ENCODE measurements at places on chromosomes 3 and 15.

GRCh38 chr3:144948711-144949110 is 977.1 kb downstream of the DIPK2A start:
- DNase-seq = no peak

- DNase-seq = no peak
Measured at GRCh38 chr15:85406916-85407315, 26.5 kb downstream of the AKAP13 start.

DNA sequence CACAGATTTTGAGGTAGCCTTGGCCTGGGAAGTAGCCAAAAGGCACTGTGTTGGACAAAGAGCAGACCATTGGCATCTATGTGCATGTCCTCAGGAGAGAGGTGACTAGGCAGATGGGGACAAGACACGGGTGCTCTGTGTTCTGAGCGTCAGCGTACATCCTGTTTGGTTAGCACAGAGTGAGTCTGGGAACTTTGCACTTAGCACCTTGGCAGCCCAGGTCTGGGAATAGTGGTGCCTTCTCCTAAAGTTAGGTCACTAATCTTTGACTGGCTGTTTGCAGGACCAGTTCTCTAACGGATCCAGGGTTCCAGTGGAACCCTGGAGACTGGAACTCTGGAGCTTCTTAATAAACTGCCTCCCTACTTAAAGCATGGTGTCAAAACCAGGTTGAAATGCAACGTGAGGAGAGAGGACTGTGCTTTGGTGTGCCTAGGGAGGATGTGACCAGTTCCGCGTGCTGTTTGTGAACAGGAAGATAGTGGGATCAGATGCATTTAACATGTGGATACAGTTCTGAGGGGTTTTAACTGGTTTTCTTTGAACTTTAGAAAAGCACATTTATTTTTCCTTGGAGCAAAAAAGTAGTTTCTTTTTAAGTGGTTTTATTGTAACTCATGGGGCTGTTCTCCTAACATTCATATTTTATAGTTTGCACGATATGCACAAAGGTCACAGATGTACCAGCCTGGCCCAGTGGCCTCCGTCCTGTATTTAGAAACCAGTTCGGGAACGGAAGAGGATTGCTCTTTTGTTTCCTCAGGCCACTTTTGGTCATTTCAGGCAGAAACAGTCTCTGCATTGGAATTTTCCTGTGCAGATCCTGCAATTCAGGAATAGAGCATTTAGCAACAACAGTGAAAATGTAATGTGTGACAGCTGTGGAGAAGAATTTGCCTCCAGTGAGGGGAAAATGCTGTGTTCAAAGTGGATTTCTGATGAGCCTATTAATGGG is 48.8 kb downstream of the ABHD2 start:
- DNase-seq = no peak

- no peak for DNase-seq
Measured at GRCh38 chr15:73914145-73914544, 12.1 kb upstream of the LOXL1 start.

- DNase-seq = no peak
Measured at GRCh38 chr15:63436872-63437375, 55.3 kb upstream of the CA12 start.

DNA sequence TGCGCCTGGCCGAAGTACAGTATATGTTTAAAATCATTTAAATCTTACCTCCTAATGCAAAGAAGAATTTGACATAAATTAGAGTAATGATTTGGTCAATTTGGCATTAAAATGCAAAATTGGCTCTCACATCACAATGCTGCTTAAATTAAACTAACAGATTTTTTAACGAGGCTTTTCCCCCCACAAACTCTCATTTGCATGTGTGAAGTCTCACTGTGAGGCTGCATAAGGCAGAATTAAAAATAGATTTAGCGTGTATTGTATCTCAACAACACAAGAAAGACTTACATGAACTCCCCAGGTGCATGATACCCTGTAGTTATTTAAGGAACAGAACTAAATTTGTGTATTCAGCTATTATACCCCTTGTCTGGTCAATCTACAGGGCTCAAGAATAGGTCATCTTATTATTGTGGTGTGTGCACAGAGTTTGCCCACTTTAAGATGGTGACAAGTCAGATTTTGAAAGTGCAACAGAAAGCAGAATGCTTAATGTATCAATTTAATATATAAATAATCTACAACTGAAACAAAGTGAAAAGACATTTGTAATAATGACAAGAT is 897.9 kb downstream of the EPHA3 start:
- no peak for DNase-seq

Measured in cortex of kidney (tissue), 1 donor.